NCI-H345 (cell line): ENCODE measurements at places on chromosomes 6 and 20.

GRCh38 chr6:7424967-7425807, 35.6 kb downstream of the RIOK1 start:
- DNase-seq: peak; percentile 1

GRCh38 chr6:32857156-32857891, 3.3 kb downstream of the PSMB9 start:
- DNase-seq: no peak

GRCh38 chr6:72715119-72715518, 93.3 kb downstream of the KCNQ5 start:
- no peak for DNase-seq

GRCh38 chr20:16052456-16052855, 520.8 kb downstream of the KIF16B start:
- DNase-seq: no peak

GRCh38 chr6:168032005-168032760, 34.7 kb downstream of the KIF25 start:
- no peak for DNase-seq
